ENCODE measurements at places on chromosomes 5 and 9.

GRCh38 chr9:99039505-99040182, 65.3 kb upstream of the TGFBR1 start:
- no peak for DNase-seq

DNA sequence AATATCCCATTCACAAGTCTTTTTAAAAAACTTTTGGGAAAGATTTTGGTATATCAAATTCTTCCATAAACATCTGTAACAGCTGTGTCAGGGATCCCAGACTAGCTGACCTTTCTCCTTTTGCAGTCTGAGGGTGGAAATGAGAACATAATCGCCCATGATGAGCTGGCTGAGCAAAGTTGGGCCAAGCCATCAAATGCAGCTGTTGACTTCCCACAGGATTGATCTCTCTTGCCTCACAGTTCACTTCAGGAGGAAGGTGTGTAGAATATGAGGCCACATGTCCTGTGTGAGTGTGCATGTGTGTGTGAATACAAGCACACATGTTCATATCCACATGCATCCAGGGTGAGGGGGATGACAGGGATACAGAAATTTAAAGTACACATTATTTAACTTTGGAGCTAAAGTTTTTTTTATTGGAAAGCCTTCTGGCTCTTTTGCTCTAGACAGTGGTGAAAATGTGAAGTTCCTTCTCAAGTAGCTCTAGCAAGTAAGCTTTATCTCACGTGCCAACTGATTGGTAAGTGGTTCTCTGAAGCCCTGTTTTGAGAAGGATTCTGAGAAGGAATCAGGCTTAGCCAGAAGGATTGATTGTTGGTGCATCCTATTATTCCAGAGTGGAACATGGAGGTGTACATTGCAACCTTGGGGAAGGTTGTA, 468.8 kb upstream of the DMAC1 start:
- no peak for DNase-seq

DNA sequence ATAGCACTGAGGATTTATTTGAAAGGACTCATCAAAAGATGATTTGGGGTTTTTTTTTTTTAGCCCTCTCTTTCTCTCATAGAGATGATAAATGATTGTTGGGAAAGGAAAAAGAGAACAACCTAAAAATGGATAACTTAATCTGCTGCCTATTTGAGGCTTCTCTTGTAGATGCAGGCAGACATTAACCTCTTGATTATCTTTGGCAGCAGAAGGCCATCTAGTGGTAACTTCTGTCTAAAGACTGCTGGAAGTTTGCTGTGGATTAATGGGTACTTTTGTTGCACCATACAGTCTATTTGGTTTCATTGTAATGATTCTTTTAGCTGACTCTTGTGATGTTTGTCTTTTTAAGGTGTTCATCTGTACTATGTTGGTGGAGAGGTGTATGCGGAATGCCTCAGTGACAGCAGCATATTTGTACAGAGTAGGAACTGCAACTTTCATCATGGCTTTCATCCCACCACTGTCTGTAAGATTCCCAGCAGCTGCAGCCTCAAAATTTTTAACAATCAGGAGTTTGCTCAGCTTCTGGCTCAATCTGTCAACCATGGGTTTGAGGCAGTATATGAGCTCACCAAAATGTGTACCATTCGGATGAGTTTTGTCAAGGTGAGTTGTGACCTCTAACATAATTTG, 18.8 kb downstream of the SMIM32 start:
- DNase-seq, result no peak

DNA sequence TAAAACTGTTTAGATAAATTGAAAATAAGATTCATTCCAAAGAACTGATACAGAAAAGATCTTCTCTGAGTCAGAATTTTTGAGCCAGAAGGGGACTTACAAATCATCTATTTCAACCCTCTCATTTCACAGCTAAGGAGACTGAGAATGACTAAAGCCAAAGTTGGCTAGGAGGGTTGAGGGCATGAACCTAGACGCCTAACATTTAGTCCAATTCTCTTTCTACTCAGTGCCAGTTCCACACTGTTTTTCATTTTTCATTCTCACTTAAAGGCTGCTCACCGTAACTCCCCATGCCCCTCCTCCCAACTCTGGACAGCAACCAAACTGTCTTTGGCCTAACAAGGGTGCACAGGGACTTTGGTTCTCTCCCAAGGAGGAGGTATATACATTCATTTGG, 364.0 kb downstream of the NDUFS4 start:
- DNase-seq, result no peak

DNA sequence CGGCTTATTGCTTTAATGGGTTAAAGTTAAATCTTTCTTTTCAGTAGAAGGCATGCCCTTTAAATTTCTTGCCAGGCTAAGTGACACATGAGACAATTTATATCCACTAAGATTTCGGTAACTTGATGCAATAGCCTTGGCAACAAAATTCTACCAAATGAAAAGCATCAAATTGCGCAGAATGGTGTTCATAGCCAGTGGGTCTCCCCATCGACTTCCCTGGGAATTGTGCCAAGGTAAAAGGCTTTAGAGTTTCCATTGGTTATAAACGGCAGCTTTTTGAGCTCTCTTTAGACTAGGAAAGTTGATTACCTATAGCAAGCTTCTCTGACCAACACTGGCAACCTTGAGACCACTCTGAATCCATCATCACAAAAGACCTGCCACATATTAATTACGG, 358.4 kb downstream of the ARRDC3 start:
- no peak for DNase-seq

DNA sequence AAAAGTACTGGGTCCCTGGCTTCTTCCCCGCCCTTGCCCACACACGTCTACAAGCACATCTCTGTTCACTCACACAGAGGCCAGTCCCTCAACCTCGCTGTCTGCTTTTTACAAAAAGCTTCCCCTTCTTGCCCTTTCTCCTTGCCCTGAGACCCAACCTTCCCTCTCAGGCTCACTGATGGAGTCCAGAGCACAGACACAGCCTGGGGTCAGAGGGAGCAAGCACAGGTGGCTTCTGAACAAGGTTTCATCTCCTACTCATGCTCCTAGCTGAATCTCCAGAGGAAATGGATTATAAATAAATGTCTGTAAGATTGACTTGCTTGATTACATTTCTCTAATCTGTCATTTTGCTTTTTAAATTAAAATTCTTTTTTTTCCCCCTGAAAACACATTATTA, 101.8 kb downstream of the ICE1 start:
- no peak for DNase-seq

DNA sequence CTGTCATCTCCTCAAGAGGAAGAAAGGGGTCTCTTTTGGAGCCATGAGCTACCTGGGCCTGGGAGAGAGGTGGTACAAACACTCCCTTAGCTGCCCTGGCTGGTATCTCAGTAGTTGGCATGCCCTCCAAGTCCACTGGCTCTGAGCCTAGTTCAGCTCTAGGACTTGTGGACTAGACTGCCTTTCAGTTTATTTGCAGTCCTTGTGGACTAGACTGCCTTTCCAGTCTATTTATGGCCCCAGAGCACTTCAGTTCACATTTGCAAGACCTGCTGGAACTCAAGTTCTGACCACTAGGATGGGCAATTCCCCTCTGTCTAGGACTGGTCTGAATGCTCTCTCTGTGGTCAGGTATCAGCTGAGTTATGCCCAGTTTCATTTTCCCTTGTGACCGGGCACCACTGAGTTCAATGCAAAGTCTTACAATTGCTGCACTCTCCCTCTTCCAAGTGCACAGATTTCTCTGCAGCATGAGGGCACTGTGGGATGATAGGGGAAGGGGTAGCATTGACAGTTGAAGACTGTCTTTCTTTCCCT, 1019.0 kb downstream of the TAF11L14 start:
- DNase-seq, result no peak

DNA sequence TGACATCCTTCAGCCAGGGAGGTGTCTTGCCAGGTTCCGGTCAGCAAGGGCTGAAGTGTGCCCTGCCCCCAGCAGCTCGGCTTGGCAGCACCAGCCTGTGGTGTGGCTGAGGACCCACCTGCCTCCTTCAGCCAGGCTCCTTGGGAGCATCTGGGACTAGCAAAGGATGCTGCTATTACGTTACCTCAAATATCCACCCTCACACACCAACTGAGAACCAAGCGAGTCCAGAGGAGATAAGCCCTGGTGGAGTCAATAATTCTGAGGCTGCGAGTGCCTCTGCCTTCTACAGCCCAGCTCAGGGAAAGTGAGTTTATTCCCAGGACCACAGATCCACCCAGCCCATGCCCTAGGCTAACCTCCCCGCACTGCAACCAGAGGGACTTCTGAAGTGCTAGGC, 57.1 kb upstream of the FSTL4 start:
- DNase-seq, result no peak

DNA sequence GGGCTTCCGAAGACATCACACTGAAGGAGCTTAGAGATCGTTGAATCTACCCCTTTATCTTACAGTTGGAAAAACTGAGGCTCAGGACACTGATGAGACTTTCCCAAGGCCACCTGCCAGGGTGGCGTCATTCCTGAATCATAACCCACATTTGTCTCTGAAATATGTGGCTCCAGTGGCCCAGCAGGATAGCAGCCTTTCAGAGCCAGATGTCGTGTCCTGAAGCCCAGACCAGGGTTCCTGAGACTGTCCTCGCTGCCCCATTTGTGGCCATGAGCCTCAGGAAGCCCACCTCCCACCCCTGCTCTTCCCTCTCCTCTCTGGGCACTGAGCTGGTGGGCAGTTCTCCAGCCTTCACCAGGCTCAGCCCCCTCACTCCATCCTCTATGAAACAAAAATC, 2.4 kb downstream of the HMCN2 start:
- no peak for DNase-seq

GRCh38 chr5:51471630-51472029, 88.4 kb downstream of the ISL1 start:
- DNase-seq, result no peak

GRCh38 chr5:64826541-64826940, 57.8 kb downstream of the CWC27 start:
- no peak for DNase-seq

GRCh38 chr5:134131165-134131564, 16.7 kb downstream of the TCF7 start:
- no peak for DNase-seq

DNA sequence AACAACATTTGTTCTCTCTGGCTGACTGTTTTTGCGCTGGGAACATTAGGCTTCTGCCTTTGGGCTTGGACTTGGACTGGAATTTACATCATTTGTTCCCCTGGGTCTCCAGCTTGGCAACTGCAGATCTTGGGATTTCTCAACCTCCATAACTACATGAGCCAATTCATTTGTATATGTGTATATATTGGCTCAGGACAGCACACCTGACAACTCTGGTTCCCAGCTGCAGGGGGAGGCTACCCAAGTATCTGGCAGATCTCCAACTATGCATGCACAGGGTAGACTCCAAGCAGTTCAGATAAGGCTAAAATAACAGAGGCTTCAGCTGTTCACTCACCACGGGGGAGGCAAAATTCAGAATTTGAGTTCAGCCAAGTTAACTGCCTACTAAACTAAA, 31.6 kb upstream of the F2RL1 start:
- no peak for DNase-seq

DNA sequence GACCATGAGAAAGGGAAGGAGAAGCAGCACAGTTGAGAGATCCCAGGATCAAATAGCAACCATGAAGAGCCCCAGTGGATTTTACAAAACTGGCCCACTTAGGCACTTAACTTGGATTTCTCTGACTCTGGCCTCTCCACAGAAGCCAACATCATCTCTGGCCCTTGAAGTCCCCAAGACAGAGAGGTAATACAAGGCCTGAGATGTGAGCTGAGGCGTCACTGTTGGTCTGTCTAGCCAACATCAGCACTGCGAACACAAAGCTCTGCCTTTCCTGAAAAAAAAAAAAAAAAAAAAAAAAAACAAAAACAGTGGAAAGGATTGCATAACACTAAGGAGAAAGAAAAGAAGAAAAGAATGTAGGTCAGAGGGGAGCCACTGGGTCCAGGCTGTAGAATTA, 378.3 kb downstream of the BRINP1 start:
- no peak for DNase-seq

- no peak for DNase-seq
Observed at GRCh38 chr9:87751868-87752267, 25.9 kb downstream of the CTSL start.

DNA sequence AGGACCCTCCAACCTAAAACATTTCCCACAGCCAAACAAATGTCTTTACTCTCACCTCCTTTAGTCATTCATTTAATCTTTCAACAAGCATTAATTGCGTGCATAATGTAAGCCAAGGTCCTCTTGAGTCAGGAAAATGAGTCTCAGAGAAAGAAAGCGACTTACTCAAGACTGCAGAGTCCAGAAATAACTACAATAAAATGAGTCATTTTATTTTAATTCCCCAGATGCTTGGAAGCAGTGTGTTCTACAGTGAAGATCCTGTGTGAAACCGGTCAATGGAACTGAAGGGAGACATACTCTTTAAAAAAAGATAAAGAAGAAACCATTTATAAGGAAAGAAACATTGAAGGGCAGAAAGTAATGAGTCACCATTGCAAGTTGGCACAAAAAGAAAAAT, 513.7 kb downstream of the CDK5RAP2 start:
- DNase-seq, result no peak

DNA sequence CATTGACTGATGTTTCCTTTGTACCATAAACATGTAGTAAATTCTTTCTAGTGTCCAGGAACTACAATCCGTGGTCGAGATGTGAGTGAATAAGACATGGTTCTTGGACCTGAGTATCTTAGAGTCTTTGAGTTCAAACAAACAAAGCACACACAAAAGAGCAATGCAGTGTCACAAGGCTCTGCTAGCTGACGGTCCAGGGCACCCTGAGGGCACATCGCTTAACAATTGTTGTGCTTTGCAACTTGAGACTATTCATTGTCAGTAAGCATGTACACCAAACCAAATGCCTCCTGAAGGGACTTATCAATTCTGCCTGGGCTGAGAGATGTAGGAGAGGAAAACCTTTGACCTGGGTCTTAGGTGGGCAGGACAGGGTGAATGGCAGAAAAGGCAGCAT, 84.8 kb downstream of the CAMK4 start:
- no peak for DNase-seq

DNA sequence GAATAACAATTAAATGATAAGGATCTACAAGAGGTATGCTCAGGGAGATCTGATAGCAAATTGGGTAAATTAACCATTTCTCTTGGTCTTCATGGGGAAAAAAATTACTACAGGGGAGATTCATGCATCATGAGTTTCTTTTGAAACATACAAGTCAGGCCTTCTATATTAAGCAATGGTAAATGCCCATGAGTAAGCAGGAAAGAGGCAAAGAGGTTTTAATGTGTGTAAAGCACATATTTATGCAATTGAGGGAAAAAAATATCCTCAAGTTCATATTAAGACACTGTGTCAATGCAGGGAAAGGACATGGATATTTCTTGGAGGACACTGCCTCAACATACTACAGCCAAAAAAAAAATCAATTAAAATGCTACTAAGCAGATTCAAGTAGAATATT, 73.4 kb upstream of the NR4A3 start:
- no peak for DNase-seq

DNA sequence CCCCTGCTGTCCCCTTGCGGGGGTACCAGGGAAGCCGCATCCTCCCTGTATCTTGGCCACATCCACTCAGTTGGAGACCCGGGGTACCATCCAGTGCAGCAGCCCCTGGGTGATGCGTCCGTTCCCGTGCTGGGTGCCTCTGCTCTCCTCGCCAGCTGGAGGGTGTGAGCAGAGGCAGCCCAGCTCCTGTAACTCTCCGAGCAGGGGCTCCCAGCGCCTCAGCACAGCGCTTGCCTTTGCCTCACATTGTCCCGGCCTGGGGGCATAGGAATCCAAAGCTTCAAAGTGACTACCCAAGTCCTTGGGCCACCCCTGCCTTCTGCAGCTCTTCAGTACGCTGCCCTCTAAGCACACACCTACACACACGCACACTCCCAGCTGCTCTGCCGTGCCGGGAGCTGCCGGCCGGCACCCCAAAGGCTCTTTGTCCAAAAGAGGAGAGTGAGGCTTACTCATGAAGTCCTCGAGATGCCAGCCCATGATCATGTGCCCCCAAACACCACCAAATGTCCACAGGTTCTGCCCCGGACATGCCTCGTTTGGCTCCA, 733 bp downstream of the ANGPTL2 start:
- DNase-seq, result no peak
